ENCODE measurements at places on chromosomes 16 and 17. TPM values are rescaled to one million over a fixed set of nuclear protein-coding genes. Genes with fewer than 3 reads are reported as not detected.

The CMTM2 gene
- total RNA-seq = not detected

The CHRNE gene
- total RNA-seq = 0.64 TPM

The ZG16B gene
- total RNA-seq = 0.64 TPM

The OSBPL7 gene
- 2.7 TPM for total RNA-seq

The FBXW10B gene
- total RNA-seq = 1.4 TPM

The CES3 gene
- total RNA-seq = 5.3 TPM

The CRYBA1 gene
- total RNA-seq = not detected

The DHRS7C gene
- not detected for total RNA-seq

The PYY gene
- total RNA-seq = 2.1 TPM

The NEUROD2 gene
- not detected for total RNA-seq
